ENCODE measurements at places on chromosomes 12 and 14.

DNA sequence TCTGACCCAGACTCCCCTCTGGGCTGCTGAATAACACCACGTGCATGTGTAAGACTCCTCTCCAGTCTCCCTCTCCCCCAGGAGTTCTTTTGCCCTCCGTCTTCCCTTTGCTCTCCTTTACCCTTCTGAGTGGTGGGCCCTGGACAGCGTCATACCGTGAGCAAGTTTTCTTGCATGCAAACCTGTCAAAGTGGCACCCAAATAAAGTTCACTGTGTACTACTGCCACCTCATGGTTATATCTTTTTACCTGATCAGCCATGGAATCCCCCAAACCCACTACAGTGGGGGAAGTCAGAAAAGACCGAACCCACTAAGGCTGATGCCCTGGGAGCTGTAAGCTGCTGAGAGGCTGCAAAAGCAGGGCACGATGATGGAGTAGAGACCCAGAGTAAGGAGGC is 131.1 kb upstream of the VRK1 start:
- DNase-seq, result no peak

DNA sequence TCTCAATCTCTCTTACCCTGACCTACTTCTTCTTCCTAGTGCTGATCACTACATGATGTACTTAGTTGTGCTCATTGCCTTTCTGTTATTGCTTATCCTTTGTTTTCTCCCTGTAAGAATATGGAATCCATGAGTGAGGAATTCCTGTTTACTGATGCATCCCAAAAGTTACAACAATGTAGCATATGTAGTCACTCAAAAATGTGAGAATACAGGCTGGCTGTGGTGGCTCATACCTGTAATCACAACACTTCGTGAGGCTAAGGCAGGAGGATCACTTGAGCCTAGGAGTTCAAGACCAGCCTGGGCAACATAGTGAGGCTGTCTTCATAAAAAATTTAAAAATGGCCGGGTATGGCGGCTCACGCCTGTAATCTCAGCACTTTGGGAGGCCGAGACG is 8.0 kb upstream of the WDR20 start:
- no peak for DNase-seq

DNA sequence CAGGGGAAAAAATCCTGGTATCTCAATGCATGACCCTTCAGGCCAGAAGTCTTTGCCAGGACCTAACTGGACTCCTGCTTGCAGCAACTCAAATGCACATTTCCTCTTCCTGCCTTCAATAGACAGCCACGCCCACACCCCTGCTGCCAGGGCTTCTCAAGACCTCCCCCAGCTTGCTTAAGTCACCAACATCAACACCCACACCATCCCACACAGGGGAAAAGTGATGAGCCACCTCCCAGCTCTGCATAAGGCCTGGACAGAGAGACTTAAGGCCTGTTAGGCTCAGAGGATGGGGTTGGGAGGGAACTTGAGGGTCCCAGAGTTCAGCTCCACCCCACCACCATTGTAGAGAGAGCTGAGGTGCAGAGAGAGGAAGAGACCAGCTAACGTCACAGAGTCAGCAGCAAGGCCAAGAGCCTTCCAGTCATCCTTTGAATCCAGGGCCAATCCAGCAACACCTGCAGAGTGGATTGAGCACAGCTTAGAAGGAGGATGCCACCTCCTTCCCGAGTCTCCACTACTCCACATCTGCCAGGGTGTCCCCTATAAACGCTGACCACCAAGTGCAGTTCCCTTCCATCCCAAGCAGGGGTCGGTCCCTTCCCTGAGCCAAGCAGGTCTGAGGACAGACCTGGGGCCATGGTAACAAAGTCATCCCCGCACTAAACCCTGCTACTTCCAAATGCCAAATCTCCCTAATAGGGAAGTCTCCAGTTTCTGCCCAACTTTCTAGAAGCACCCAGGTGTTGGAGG is 50.0 kb downstream of the KDM2B start:
- no peak for DNase-seq

- DNase-seq, result no peak
Measured at GRCh38 chr12:93587611-93588010, 15.1 kb downstream of the SOCS2 start.

DNA sequence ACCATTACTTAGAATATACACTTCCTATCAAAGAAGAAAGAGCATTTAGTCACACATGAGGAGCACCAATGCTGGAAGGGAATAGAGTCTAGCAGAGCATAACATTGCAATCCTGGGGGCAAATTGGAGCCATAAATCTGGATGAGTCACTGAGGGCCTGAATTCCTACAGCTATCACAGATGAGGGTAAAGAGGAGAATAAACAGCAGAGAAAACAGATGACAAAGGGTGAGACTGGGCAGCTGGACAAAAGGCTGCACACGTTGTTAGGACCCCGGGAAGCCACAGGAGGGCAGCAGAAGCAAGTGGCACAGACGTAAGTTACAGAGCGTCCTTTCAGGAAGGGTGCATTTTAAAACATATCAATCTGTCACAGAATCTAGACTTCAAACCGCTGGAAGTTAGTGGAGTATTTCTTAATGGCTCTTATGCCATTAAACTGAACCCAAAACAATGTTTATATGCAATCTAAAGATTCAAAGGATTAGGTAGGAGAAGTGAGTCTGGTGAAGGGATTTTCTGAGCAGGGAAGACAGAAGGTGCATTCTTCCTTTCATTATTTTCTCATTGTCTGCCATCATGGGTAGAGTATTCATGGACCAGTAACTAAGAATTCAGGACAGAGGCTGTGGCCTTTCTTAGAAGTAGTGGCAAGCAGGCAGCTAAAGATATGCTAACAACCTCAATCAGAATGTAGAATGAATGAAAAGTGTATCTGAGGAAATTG is 159.8 kb upstream of the DAAM1 start:
- no peak for DNase-seq

- DNase-seq, result no peak
Measured at GRCh38 chr12:75483431-75483830, 2.9 kb downstream of the GLIPR1 start.
